Dermis microvascular lymphatic vessel endothelial cell (primary cell): ENCODE measurements at places on chromosomes 12 and 14. TPM values are rescaled to one million over a fixed set of nuclear protein-coding genes. Genes with fewer than 3 reads are reported as not detected.

The JPH4 gene
- under 0.01 and 0.13 TPM in 2 replicates for total RNA-seq

- DNase-seq, result no peak
These were observed 32.6 kb downstream of the JDP2 start for GRCh38 chr14:75460394-75460793.

DNA sequence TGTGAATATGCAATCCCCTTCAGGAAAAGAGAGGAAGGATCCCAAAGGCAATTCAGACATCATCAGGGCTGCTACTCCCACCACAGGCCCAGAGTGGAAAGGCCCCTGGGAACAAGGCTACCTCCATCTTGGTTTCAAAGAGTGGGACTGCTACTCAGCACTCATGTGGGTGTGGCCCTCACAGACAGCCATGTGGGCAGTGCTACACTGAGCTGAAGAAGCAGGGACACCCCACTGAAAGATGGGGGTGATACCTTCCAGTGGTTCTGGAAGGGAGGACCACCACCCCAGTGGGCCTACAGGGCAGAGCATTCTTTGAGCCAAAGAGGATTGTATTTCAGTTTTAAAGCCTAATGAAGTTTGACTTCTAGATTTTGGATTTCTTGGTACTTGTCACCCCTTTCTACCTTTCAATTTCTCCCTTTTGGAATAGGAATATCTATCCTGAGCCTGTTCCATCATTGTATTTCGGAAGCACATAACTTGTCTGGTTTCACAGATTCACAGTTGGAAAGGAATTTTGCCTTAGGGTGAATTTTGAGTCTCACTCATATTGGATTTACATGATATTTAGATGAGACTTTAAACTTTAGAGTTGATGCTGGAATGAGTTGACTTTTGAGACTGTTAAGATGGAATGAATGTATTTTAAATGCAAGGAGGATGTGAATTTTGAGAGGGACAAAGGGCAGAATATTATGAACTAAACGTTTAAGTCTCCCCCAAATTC, 16.5 kb upstream of the LTA4H start:
- DNase-seq, result no peak

The CD63 gene
- 1,084 and 1,362 TPM in 2 replicates for total RNA-seq

The GAS2L3 gene
- 12.4 and 21.3 TPM in 2 replicates for total RNA-seq

The TMEM132C gene
- not detected in 2 replicates for total RNA-seq

DNA sequence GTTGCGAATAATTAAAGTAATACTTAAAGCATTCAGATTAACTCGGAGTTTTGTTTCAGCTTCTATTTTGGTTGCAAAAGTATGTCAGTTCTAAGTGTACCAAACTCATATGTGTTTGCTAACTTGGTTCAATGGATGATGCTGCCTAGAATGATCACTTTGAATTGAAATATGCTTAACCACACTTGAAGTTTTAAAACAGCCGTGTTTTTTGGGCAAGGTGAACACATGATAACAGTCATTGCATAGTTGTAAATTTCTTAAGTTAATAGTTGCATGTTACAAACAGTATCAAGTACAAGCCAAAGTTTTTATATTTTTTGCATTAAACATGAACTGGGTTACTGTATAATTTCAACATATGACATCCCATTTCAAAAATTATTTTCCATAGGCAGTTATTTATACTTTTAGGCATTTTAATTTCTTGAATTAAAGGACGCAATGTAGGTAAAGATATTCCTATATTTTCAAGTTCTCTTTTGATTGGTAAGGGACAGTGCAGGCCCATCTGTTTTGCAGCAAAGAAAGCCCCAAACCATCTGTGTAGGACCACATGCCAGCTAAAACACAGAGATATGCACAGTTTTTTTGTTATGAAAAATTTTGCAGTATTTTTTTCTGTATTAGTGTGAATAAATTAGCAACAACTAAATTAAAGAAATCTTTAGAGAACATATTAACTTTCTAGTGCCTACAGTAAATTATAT, 575.5 kb downstream of the PRKD1 start:
- no peak for DNase-seq

- DNase-seq, result no peak
These were observed 392.6 kb downstream of the FUT8 start for GRCh38 chr14:65805113-65805473.

The ALG10 gene
- 14.8 and 17.4 TPM in 2 replicates for total RNA-seq

DNA sequence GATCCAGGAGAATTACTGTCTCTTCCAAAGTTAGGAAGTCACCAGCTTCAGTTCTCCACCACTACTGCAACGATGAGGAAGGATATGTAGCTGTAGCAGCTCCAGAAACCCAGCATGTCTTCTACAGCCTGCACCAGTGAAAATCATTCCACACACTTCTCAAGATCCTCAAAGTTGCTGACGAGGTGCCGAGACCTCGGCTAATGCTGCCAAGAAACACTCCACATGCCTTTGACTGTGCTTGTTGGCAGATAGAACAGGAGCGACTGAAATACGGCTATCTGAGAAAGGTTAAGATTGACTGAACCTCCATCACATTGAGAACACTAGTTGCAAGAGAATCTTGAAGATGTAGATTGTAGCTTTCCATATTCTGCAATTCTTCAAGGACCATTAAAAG, 241.9 kb downstream of the PPFIA2 start:
- DNase-seq, result no peak

GRCh38 chr12:6285063-6285477, 25.4 kb upstream of the PLEKHG6 start:
- DNase-seq, result peak; percentile 76

DNA sequence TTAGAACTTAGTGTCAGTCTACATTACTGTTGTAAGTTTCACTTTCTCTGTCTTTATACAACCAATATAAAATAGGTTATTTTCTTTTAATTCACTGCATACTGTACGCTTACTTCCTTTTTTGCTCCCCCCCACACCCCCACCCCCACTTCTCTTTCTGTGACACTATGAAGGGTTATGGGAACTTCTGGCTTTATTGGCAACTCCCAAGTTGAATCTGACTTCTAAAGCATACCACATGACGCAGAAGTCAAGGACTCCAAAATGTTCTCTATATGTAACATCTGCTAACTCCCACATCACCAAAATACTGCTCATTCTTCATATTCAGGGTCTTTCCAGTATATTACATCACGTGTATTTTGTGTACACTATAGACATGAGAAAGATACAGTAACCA, 81.2 kb upstream of the ATXN7L3B start:
- no peak for DNase-seq

DNA sequence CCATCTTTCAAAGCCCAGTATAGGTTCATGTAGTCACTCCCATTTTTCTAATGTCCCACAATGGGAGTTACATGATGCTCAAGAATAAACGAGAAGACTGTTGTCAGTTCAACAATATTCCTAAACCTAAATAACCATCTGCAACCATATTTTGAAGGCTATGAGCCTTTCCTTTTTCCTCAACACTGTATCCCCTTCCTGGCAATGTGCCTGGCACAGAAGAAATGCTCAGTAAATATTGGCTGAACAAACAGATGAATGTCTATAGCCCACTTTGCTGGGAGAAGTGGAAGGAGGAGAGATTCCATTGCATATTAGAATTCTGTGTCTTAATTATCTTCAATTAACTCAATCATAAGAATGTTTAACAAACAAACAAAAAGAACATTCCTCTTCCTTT, 6.1 kb downstream of the ARMH4 start:
- no peak for DNase-seq

GRCh38 chr14:93997916-93998870, 1.1 kb downstream of the CCDC197 start:
- DNase-seq, result no peak

The SYCP3 gene
- under 0.01 TPM in 1 of 2 replicates, not detected in the other for total RNA-seq

DNA sequence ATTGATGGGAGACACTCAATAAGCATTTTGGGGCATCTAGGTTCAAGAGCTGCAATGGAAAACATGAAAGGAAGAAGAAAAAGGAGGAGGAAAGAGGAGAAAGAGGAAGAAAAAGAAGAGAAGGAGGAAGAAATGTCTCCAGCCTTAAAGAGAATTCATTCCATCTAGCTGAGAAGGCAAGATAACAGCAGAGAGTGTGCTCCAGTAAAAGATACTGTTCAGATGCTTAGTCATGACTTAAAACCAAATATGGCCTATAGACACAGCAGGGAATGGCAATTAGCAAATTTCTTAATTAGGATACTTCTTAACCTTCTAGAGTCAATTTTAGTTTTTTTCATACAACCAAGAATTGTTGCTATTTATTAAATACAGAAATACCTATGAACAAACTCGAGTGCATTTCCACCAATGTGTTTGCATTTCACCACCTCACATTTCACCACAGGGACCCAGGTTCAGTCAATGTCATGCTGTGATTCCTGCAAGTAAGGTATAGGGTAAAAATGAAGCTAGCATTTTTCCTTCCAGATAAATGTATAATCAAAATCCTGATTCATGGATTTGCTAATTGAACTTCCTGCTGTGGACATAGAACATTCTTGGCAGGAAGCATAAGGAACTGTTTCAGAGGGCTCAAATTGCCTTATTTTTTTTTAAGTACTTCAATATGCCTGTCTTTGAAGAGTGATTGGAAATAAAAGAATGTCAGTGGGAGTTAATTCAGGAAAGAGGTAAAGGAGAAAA, 177.8 kb downstream of the RPS29 start:
- DNase-seq, result no peak

The INHBC gene
- total RNA-seq, result not detected in 2 replicates

The ART4 gene
- total RNA-seq, result 74.8 and 91.9 TPM in 2 replicates

The ACACB gene
- total RNA-seq, result 1.7 and 6.8 TPM in 2 replicates

DNA sequence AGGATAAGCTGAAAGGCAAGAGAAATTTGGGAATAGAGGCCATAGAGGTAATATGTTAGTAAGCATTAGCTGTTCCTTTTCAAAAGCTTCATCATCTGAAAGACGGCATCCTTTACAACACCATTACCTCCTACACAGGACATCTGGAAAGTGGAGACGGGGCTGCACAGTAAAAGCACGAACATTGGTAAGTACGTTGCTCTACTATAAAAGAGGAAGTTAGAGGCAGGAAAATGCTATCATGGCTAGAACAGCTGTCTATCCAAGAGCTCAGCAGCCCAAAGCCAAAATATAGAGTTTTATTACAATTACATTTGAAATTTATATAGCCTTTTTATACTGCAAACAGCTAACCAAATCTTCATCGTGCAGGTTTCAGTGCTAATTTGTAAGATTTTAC, 172.3 kb upstream of the GRIP1 start:
- DNase-seq, result no peak

The SLC25A21 gene
- 0.38 and 1.0 TPM in 2 replicates for total RNA-seq
